ENCODE measurements at places on chromosomes 13 and 19. TPM values are rescaled to one million over a fixed set of nuclear protein-coding genes. Genes with fewer than 3 reads are reported as not detected.

GRCh38 chr19:1847684-1848398, 442 bp downstream of the REXO1 start:
- H3K27me3 ChIP-seq = no peaks in the 10 kb centered on the region
- H3K4me1 ChIP-seq = peaks cover 63% of the 10 kb centered on the region
- peaks cover 20% of the 10 kb centered on the region for H3K36me3 ChIP-seq
- DNase-seq = peak; percentile 73

- H3K27me3 ChIP-seq = no peaks in the 10 kb centered on the region
- no peak for DNase-seq
- no peaks in the 10 kb centered on the region for H3K4me1 ChIP-seq
- H3K4me3 ChIP-seq = no peak overlapping the region
- no peak overlapping the region for H3K27ac ChIP-seq
- H3K36me3 ChIP-seq = no peaks in the 10 kb centered on the region
Measured at GRCh38 chr13:38002606-38003005, 133.0 kb upstream of the TRPC4 start.

- no peaks in the 10 kb centered on the region for H3K4me1 ChIP-seq
- H3K36me3 ChIP-seq = no peaks in the 10 kb centered on the region
- no peaks in the 10 kb centered on the region for H3K27me3 ChIP-seq
- H3K27ac ChIP-seq = no peak overlapping the region
- no peak for DNase-seq
Measured at GRCh38 chr13:24232474-24232873, 72.0 kb downstream of the SPATA13 start.

DNA sequence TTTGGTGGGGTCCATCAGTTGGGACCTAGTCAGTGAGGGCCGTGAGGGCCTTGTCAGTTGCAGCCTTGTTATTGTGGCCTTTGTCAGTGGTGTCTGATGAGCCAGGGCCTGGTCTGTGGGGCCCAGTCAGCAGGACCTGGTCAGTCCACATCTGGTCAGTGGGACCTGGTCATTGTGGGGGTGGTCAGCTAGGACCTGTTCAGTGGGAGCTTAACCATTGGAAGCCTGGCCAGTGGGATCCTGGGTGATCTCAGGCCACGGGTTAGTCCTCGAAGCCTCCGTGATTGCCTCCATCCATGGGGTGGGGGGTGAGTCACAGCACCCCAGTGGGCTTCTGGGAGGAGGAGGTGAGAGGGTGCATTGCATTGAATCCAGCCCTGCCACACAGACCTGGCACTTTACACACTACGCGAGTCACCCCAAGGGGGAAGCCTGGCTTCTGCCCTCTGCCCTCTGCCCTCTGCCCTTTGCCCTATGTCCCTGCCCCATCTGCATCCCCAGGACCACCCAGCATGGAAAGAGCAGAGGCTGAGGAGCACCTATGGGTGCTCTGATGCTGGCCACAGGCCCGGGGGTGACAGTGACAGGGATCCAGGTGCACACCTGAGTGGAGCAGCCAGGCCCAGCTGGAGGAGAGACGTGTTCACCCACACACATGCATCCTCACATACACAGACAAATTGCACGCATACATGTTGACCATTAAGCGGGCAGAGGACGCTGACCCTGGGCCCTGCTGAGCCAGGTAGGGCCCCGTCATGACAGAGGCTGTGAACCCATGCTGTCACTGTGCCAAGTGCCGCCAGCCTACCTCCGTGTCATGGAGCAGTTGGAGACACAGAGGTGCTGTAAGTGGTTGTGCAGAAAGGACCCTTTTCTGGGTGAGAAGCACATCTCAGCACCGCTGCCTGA, 59.8 kb upstream of the TPM4 start:
- no peaks in the 10 kb centered on the region for H3K4me1 ChIP-seq
- DNase-seq = no peak
- H3K4me3 ChIP-seq = no peak overlapping the region
- H3K27ac ChIP-seq = no peak overlapping the region

GRCh38 chr13:77732287-77732686, 34.8 kb downstream of the SLAIN1 start:
- DNase-seq = no peak
- H3K36me3 ChIP-seq = no peaks in the 10 kb centered on the region
- H3K27ac ChIP-seq = no peak overlapping the region

DNA sequence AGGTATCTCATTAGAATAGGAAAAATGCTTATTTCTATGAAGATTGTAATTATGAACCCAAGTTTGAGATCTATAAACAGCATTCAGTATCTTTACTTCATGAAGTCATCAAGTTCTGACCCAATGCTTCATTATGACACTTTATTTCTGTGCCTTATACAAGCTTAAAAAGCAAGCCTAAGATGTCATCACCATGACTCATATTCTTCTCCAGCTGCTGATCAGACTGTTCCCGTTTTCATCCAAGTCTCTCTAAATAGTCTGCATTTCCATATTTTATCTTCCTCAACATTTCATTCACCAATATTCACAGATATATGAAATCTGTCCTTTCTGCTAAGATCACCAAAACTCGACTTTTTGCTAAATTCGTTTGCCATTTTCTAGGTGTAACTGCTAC, 1247.2 kb upstream of the PRR20A start:
- DNase-seq = no peak
- no peaks in the 10 kb centered on the region for H3K4me1 ChIP-seq
- H3K27me3 ChIP-seq = no peaks in the 10 kb centered on the region
- no peaks in the 10 kb centered on the region for H3K36me3 ChIP-seq

DNA sequence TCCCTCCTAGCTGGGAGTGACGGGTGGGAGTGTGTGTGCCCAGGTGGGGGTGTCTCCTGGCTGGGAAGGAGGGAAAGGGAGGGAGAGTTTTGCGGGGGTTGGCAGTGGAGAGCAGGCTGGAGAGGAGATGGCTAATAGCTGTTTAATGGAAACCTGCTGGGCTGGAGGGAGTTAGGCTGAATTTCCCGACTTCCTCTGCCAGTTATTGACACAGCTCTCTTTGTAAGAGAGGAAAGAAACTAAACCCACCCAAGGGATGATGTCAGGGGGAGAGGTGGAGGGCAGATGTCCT, 10.2 kb upstream of the ILF3 start:
- H3K27ac ChIP-seq = peak overlapping the region; percentile 91
- DNase-seq = peak; percentile 94
- no peak overlapping the region for H3K4me3 ChIP-seq

DNA sequence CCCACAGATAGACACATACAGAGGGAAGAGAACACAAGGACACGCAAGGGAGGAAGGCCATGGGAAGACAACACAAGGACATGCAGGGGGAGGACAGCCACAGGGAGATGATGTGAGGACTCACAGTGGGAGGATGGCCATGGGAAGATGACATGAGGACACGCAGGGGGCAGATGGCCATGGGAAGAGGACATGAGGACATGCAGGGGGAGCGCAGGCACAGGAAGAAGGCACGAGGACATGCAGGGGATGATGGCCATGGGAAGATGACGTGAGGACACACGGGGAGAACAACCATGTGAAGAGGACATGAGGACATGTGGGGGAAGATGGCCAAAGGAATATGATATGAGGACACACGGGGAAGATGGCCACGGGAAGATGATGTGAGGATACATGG, 84.7 kb downstream of the UQCRFS1 start:
- H3K27me3 ChIP-seq = peaks cover 2% of the 10 kb centered on the region
- no peaks in the 10 kb centered on the region for H3K4me1 ChIP-seq
- DNase-seq = no peak
- H3K27ac ChIP-seq = no peak overlapping the region
- H3K4me3 ChIP-seq = no peak overlapping the region

- no peaks in the 10 kb centered on the region for H3K27me3 ChIP-seq
- peaks cover 50% of the 10 kb centered on the region for H3K4me1 ChIP-seq
- H3K4me3 ChIP-seq = no peak overlapping the region
- peak overlapping the region; percentile 35 for H3K27ac ChIP-seq
- DNase-seq = no peak
Measured at GRCh38 chr13:35763782-35764123, 287.3 kb upstream of the MAB21L1 start.

Gene FBN3
- 4.8 TPM for total RNA-seq

Measured in muscle of leg (tissue), 16 donors.